ENCODE measurements at places on chromosomes 13 and 19.

- DNase-seq = no peak
Measured at GRCh38 chr13:48829536-48829935, 146.2 kb upstream of the FNDC3A start.

GRCh38 chr13:114315074-114315785 is 927 bp downstream of the CHAMP1 start:
- DNase-seq = peak; percentile 3

GRCh38 chr13:37173214-37173613 is 67.8 kb upstream of the CSNK1A1L start:
- DNase-seq = no peak

- peak; percentile 12 for DNase-seq
Measured at GRCh38 chr19:37551129-37551993, 43.2 kb downstream of the ZNF571 start.

- no peak for DNase-seq
Measured at GRCh38 chr19:42529248-42529764, 1.0 kb upstream of the CEACAM1 start.

- no peak for DNase-seq
Measured at GRCh38 chr19:48595833-48596232, 10.7 kb upstream of the SPACA4 start.

DNA sequence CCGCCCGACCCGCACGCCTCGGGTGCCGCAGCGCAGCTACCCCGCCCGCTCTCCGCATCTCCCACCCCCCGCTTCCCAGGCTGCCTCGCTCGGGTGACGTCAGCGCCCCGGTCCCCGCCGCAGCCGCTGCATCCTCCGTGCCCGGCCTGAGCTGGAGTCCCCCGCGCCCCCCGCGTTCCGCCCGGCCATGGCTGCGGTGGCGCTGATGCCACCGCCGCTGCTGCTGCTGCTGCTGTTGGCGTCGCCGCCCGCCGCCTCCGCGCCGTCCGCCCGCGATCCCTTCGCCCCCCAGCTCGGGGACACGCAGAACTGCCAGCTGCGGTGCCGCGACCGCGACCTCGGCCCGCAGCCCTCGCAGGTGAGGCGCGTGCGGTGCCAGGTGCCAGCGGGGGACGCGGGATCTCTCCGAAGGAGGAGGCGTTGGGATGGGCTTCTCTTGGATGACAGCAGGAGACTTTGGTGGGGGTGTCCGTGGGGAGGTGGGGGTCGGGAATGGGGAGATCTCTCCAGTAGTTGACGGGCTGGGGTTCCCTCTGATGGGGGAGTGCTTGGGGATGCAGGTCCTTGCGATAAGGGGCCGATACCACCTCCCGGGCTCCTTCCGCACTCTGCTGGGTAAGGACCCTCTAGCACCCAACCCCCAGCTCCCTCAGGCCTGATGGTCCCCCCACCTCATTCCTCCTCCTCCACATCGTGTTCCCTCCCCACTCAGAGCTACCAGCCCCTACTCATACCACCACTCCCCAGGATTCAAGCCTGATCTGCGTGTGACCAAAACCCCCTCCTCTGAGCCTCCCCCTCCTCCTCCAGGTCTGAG is at the start of gene TMEM59L:
Gene TMEM59L (plus strand): TSS at position 99 of the 817 bp plus-strand sequence. CDS start 89 bp downstream, at position 188.
- no peak for DNase-seq

DNA sequence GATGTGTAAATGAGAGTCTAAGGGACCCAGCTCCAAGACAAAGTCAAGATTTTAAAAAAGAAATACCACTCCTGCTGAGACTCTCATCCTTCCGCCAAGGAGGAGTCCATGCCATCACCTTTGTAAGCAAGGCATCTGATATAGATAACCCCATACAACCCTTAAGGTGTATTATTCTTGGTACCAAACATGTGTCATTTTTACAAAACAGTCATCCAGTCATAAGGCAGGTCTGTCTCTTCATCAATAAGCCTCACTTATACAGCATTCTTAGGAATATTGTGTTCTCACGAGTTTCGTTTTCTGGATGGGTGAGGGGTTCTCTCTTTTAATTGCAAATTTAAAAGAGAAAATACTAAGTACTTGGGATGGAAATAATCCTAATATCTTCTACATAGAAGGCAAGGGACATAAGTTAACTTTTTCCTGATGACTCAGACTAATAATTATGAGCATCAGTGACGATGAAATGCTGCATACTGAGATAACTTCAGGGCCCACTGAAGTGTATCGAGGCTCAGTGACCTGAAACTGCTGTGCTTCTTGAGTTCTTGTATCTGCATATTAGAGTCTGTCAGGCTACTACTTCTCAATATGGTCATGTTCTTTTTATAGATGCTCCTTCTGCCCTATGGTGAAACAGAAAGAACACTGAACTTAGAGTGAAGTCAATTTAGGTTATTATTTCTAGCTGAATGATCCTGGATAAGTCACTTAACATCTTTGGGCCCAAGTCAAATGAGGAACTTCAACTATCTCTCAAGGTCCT is 166.6 kb downstream of the KLF12 start:
- no peak for DNase-seq

GRCh38 chr19:50652722-50653121 is 3.5 kb downstream of the C19orf81 start:
- DNase-seq = no peak

DNA sequence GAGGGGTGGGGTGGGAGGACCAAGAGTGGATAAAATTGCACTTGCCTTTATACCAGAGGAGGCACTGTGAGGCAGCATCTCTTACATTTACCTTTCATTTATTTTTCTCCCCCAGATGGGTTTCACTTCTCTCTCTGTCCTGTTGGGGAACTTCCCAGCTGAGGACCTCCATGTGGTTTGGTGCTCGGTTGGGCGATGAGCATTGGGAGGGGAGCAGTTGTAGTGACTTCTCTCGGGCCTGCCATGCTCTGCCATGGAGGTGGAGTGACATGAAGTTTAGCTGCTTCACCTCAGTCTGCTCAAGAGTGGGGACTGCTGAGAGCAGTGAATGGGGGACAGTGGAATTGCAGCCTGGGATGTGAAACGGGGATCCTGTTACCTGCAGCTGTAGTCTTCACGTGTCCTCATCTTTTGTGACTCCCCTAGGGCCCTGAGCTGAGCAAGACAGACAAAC is 23.1 kb upstream of the CXCL17 start:
- DNase-seq = no peak

- no peak for DNase-seq
Measured at GRCh38 chr19:12912571-12912970, 6.5 kb downstream of the SYCE2 start.

GRCh38 chr13:25920277-25920676 is 131.5 kb downstream of the SHISA2 start:
- DNase-seq = no peak

DNA sequence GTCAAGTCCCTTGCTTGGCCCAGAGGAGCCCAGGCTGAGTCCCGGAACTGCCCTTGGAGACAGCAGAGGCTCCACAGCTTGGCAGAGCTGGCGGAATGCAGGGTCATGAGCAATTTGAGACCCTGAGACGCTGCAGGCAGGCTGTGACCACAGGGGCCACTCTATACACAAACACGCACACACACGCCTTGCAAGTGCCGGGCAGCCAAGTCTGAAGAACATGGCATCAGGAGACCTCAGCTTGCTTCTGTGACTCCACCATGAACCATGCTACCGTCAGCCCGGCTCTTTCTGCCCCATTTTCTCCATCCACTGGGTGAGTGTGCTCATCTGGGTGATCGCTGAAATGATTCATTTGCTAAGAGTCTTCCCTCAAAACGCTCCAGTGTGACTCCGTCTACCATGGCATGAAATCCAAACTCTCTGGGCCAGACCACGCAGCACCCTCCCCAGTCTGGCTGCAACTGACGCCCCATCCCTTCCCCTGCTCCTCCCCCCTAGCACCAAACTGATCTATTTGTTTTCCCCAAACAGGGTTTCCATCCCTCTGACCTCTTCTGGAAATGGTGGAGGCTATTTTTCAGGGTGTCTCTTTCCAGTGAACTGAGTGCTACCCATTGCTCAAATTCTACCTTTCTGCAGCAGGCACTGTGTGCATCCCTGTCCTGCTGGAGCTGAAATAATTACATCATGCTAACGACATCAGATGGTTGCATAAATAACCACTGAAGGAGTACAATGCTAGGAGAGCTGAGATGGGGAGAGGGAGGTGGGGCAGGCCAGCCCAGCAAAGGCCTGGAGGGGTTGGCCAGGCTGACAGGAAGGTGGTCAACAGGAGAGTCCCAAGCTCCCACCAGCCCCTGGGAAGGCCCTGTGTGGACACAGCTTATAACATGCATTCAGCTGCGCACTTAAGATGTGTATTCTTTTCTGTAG is 3.1 kb downstream of the CARS2 start:
- no peak for DNase-seq

DNA sequence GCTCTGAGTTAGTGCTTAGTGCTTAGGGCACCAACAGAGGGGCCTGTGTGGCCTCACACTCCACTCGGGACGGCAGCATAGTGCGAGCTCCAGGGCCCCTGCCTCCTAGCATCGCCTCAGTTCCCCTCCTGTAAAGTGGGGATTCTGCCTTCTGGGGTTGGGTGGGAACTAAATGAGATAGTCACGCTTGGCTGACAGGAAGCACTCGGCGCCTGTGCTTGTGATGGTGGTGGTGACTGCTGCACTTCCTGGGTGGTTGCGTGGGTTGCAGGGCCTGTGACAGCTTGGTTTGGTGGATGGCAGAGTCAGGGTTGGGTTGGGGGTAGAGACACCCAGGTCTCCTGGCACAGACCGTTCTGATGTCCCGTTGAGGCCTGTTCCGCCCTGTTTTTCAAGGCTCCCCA is 7.7 kb downstream of the PLEKHF1 start:
- no peak for DNase-seq

GRCh38 chr13:113928685-113929627 is 44.9 kb downstream of the C13orf46 start:
- DNase-seq = peak; percentile 81

GRCh38 chr13:80436571-80437169 is 95.7 kb upstream of the SPRY2 start:
- peak; percentile 1 for DNase-seq

DNA sequence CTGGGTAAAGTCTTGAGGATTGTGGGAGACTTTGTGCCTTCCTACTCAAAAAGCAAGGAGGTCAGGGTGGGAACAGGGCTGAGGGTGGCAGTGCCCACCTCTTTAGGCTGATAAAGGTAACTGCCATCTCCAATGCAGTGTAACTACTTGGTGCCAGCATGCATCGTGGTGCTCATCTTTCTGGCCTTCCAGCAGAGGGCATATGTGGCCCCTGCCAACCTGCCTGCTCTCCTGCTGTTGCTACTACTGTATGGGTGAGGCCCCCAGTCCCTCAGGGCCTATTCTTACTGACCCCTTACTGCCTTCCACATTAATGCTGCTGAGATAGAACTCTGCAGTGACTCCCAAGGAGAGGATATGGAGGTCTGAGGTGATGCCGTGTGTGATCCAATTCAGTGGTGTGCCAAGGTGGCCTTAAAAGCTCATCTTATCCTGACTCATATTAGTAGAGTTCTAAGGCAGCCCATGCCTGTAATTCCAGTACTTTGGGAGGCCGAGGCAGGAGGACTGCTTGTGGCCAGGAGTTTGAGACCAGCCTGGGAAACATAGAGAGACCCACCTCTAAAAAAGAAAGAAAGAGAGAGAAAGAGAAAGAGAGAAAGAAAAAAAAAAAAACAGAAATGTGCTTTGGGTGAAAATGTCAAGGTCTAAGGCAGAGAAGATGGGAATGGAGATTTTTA is 9.7 kb upstream of the ARHGAP45 start:
- DNase-seq = no peak

DNA sequence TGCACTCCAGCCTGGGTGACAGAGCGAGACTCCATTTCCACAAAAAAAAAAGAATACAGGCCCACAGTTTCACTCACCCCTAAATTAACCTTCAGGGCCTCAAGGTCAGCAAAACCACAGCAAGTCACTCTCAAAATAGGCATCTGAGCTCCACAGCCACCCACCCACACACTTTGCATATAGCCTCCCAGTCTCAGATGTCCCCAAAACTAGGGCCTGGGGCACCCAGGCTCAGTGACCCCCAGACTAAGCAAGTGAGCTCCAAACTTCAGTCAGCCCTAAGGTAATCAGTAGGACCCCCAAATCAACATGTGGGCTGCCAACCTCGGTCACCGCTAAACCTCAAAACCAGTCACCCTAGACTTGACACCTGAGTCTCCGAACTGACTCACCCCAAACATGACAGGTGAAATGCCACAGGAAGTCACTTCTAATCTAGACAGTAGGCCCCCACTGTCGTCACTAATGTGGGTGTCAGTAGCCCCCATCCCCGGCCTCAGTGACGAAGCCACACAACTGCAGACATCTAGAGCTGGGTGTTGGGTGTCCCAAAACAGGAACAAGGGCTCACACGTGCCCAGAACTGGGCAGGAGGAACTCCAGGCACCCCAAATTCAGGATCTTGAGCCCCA is 13.9 kb downstream of the RABAC1 start:
- DNase-seq = no peak

GRCh38 chr13:110179116-110179856 is 127.7 kb downstream of the COL4A1 start:
- DNase-seq = no peak

GRCh38 chr13:24119626-24120508 is 40.7 kb upstream of the SPATA13 start:
- peak; percentile 40 for DNase-seq

DNA sequence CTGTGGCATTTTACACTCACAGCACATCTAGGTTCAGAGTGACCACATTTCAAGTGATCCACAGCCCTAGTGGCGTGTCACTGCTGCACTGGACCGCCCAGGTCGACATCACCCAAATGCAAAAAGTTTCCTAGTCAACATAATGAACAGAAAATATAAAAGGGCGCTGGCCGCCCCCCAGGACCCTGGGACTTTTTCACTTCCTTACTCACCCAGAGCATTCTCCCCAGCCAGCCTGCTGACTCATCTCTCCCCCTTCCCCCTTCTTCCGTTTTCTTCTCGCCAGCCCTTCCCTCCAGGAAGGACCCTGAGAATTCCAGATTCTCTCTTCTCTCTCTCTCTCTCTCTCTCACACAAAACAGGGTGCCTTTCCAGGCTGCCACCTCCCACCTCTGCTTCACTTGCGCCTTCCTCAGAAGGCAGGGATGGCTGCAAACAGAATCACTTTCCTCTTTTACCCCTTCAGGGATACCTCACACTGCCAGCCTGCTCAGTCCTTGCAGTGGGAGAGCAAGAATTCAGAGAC is 21.0 kb upstream of the GRWD1 start:
- DNase-seq = no peak

DNA sequence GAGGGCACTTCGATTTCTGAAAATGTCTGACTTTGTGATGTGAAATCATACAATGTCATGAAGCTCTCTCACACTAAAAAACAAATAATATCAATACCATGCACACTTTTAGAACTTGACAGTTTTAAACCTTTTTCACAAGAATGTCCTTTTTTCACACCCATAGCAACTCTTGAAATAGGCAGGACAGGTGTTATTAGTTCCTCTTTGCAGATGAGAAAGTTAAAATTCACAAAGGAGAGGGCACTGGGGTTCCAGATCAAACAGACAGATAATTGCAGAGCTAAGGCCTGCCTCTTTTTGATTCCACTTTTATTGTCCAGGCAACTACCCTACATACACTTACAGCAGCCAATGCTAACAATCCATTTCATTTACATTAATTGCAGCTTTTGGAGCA is 142.8 kb downstream of the KLF12 start:
- no peak for DNase-seq

DNA sequence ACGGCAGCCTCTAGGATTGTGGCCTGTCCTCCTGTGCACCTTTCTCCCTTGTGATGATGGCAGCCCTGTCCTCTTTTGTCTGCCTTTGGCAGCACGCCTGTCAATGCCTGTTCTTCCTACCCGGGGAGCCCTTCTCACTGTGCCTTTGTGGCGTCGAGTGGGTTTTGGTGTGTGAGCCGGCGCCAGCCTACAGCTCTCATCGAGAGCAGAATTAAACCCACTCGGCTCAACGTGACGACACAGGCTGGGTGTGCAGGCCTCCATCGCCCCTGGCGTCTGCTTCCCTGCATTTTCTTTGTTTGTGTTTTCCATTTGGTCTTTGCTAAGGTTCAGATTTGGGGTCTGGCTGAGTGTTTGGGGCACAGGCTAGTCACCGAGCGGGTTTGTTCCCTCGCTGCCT is 34.4 kb downstream of the AP1M1 start:
- DNase-seq = no peak
